ENCODE measurements at places on chromosomes 5 and 9.
A peak's percentile ranks its signal among the peaks of the same experiment; 100 is the strongest.

GRCh38 chr9:79551994-79552393 is 19.8 kb upstream of the TLE4 start:
- no peak for DNase-seq

DNA sequence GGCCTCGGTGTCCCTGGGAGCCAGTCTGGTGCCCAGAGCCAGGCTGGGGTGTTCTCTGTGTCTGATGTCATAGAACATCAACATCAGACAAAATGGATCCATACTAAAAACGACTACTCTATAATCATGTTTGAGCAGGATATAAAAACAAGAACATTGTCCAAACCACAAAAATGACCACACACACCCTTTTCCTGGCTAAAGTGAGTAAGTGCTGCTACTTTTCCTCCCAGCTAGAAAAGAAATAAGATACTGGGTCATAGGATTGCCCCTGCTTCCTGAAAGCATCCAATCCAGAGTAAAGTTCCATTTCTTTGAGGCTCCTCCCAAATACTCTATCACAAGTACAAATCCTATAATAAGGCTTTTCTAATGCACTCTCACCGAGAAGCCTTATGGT is 19.7 kb upstream of the TRAF1 start:
- DNase-seq = no peak

DNA sequence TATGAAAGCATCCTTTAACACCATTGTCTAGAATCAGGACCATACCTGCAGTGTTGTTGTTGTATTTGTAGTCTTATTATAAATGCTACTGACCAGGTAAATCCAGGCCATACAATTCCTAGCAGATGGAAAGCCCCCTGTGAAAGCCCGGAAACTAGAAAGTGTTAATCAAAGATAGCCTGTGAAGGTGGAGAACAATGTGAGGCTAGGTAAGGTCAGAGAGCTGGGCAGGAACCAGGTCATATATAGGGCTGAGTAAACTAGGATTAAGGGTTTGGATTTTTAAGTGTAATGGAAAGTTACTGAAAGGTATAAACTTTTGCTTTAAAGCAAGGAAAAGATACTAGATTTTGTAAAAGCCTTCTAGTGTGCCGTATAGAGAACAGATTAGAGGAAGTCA is 6.7 kb downstream of the LRRC70 start:
- no peak for DNase-seq

GRCh38 chr9:28121366-28121765 is 548.1 kb upstream of the C9orf72 start:
- no peak for DNase-seq

- DNase-seq = no peak
These were observed 93.1 kb downstream of the NXNL2 start for GRCh38 chr9:88628114-88628513.

- DNase-seq = no peak
These were observed 11.0 kb upstream of the HAPLN1 start for GRCh38 chr5:83731638-83732037.

DNA sequence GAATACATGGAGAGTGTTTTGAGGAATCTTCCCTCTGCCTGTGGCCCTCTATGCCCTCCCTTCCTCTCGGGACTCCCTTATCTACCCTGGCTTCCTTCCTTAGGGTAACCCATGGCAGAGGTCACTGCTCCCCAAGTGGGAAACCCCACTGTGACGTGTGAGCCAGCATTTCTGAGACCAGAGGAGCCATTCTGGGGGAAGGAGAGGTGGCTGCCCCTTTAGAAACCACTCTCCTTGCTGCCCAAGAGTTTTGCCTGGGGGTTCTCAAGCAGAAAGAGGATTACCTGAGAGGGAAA is 23.1 kb downstream of the CCNJL start:
- no peak for DNase-seq

DNA sequence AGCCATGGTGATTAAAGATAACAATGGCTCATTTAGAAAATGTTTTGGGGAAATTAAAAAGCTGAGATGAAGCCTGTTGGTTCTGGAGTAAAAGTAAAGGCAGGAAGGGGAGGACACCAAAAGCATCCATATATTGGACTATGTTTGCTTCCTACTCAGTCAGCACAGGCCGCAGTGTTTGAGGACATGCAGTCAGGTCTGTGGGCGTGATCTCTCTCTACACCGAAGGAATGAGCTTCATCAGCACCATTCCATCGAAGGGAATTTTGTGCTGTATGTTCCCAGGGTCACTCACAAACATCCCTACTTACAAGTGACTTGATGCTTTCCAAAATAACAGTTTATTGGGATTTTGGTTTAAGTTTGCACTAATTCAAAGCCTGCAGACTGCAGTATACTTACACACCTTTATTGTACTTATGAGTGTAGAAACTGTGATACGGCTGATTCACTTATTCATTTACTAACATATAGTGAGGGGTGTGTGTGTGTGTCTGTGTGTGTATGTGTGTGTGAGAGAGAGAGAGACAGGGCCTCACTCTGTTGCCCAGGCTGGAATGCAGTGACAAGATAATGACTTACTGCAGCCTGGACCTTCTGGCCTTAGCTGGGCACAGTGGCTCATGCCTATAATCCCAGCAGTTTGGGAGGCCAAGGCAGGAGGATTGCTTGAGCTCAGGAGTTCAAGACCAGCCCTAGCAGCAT is 13.4 kb upstream of the CDK5RAP2 start:
- DNase-seq = no peak

DNA sequence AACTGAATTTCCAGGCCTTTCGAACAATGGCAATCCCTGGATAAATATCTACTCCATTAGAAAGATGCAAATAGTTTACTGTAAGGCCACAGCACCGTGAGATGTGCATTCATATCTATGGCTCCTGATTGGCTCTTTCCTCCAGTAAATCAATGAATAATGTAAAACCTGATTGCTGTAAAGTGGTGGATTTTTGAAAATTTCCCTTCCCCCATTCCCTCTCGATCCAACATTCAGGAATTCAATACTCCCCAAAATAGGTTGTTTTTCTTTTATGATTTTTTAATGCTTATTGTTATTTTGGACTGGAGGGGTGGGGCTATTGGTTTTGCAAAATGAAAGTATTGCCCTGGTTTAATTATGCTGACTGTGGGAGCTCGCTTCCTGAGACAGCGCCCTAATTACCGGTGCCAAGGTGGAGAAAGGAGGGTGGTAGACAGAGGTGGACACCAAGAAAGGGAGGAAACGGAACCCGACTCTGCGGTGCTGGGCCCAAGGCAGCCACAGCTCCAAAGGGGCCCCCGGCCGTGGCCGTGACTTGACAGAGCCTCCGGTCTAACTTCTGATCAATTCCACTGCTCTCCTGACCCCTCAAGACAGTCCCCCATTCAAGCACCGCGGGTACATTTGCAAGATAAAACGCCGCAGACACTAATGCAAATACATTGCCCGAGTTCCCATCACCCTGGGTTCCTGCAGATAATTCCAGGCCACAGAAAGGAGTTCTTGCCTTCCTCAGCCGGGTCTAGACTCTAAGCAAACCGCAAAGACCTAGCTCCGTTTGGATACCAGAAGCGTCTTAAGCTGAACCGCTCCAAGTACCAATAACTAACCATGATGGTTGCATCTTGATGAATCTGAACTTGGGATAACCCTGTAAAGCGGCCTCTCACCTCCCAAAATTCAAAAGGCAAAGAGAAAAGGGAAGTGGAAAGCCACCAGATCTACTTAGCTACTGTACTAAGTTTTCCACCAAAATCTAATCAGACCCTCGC is 211.2 kb downstream of the MEF2C start:
- no peak for DNase-seq

DNA sequence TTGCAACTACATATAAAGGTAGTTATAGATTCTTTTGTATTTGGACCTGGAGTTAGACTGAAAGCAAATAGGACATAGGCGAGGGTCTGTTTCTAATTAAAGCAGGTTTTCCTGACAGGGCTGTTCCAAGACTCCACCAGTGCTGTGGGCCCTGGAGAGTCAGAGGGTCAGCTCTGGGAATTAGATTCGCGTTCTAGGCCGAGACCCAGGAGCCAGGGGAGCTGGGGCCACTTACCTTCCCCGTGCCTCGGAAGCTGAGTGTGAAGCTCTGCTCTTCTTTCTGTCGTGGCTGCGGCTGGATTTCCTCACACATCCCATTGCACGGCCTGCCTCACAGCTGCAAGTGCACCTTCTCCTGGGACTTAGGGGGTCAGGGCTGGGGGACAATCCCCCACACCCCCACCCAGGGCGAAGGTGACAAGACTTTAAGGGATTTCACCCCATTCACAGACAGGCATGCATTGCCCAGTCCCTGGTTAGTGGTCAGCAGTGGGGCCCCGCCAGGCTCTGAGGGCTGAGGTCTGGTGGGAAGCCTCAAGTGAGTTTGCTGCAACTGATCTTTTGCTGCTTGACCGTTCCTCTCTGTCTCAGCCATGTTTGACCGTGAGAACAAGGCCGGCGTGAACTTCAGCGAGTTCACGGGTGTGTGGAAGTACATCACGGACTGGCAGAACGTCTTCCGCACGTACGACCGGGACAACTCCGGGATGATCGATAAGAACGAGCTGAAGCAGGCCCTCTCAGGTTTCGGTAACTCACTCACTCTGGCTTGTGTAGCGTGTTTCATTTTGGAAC is 15.3 kb upstream of the AHRR start:
- no peak for DNase-seq

GRCh38 chr5:29367176-29367833 is 1826.2 kb upstream of the CDH6 start:
- DNase-seq = no peak

DNA sequence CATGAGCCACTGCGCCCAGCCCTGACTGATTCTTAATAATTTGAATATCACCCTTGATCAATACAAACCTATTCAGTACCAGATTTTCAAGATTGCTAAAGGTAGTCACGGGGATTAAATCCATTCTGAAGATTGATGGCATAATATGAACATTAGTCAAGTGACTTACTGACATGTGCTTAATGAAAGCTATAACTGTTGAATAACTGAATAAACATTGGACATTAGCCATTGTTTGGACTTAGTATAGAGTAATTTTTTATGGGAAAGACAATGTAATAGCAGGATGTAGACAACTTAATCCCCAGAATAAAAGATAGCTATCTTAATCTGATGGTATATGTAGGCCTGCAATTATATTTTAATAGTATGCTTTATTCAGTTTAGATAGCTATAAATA is 35.0 kb upstream of the VPS13A start:
- DNase-seq = no peak

GRCh38 chr5:58071566-58071965 is 388.3 kb downstream of the PLK2 start:
- DNase-seq = no peak

- DNase-seq = no peak
These were observed 179.0 kb downstream of the C9orf50 start for GRCh38 chr9:129441852-129442251.

DNA sequence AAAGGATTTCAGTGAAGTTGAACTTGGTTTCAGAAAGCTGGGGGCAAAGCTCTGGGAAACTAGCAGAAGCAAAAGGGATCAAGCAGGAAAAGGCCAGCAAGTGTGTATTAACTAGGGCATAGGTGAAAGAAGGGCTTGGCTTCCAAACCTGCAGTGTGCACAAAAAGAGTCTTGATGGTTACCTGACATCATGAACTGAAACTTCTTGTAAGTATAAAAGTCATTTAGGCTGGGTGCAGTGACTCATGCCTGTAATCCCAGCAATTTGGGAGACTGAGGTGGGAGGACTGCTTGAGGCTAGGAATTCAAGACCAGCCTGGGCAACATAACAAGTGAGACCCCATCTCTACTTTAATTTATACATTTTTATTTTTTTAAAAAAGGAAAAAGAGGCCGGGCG is 216.4 kb downstream of the EPB41L4A start:
- DNase-seq = no peak

GRCh38 chr9:71744754-71745521 is 23.4 kb downstream of the CEMIP2 start:
- DNase-seq = no peak

DNA sequence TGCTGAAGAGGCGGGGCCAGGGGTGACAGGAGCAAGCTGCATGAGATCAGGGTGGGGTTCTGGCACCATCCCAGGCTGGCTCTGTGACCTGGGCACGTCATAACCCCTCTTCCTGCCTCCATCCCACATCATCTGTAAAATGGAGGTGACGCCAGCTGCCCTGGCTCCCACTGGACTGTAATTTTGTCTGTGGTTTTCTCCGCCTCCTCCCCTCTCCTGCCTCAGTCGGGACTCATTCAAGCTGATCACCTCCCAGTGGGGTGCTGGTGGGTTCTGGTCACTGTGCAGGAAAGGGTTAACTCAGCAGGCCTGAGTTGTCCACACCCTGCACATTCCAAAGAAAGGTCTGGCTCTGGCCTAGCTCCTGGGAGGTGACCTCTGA is 128.2 kb downstream of the RXRA start:
- DNase-seq = no peak

DNA sequence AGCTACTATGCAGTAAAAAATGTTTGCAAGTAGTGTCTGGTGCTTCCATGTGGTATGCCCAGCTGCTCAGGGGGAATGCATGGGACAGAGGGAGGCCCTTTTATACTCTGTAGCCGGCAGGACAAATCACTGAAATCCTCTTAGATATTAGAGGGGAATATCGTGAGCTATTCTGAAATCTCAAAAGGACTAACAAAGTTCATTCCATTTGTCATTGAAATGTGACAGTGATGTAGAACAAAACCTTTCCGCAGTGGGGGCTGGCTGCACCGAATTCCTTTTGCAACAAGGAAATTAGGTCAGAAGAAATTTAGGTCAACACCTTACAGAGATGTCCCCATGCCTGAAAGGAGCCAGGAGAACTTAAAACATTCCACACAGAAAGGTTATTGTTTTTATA is 72.4 kb upstream of the MEF2C start:
- DNase-seq = no peak

- DNase-seq = no peak
These were observed 108.7 kb downstream of the LIFR start for GRCh38 chr5:38447786-38448185.

GRCh38 chr5:132489871-132490483 is 596 bp downstream of the IRF1 start:
- peak; percentile 23 for DNase-seq

GRCh38 chr9:133731876-133732638 is 6.1 kb downstream of the SARDH start:
- DNase-seq = peak; percentile 69

DNA sequence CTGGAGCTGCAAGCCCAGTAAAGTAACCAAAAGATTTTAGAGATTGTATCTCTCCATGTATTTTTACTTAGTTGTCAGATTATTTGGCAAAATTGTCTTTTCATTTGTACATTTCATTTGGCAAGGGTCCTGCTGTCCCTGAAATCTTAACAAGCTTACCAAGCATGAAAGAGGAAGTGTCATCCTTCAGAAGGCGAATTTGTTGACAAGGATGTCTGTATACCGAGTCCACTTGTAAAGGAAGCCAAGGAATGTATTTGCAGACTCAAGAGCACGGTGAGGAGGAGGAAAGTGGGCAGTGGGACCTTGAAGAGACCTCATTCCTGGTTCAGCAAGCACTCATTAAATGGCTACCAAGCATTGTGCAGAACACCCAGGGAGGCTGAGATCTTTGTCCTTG is 7.5 kb upstream of the OTULINL start:
- no peak for DNase-seq

DNA sequence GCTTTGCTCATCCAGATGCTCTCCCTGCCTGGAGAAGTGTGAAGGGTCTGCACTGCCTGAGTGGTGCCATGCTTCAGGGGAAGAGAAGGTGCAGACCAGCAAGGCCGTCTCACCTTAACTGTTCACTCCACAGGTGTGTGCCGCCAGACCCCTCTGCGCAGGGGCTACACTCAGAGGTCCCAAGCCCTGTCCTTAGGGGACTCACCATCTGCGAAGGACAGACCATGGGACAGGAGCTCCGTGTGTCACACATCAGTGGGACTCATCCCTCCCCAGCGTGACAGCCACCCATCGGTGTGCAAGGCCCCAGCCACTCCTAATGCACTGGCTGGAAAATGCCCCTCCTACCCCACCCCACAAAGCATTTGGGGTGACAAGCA is 142.9 kb downstream of the OLFM1 start:
- no peak for DNase-seq

GRCh38 chr5:151758430-151759241 is at the start of gene ATOX1:
ATOX1 (minus strand) TSS chr5:151758631; CDS start chr5:151758551, 80 bp downstream.
- peak; percentile 89 for DNase-seq

All from lower leg skin (tissue), 4 donors.